Suppressor macrophage treated with lipopolysaccharide for 1 hour (primary cell): ENCODE measurements at places on chromosomes 16 and 17.

GRCh38 chr17:50658616-50659015 is 23.9 kb downstream of the ABCC3 start:
- DNase-seq = no peak

DNA sequence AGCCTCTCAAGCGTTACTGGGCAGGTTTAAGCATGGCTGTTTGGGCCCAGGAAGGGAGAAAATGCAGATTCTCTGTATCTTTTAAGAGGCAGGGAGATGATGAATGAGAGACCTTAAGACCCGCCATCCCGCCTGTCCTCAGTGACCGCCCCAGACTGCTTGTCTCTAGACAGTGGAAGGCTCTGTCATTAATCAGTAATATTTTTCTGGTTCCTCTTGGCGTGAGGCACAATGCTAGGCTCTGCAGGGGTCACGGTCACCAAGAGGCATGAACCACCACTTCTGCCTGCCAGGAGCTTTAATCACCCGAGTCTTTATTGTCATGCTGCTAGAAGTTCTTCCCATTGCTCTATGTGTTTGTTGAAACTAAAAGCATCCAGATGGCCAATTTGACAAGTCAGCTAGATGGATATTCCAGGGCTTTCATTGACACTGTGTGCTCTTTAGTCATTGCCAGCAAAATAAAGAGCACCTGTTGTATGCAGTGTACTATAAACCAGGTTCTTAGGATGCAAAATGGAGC is 3.2 kb downstream of the SLC6A2 start:
- DNase-seq = no peak

- peak; percentile 55 for DNase-seq
These were observed 14.2 kb downstream of the ANKFY1 start for GRCh38 chr17:4249452-4250029.

- no peak for DNase-seq
These were observed 236.4 kb downstream of the BCAS3 start for GRCh38 chr17:60914078-60914477.

DNA sequence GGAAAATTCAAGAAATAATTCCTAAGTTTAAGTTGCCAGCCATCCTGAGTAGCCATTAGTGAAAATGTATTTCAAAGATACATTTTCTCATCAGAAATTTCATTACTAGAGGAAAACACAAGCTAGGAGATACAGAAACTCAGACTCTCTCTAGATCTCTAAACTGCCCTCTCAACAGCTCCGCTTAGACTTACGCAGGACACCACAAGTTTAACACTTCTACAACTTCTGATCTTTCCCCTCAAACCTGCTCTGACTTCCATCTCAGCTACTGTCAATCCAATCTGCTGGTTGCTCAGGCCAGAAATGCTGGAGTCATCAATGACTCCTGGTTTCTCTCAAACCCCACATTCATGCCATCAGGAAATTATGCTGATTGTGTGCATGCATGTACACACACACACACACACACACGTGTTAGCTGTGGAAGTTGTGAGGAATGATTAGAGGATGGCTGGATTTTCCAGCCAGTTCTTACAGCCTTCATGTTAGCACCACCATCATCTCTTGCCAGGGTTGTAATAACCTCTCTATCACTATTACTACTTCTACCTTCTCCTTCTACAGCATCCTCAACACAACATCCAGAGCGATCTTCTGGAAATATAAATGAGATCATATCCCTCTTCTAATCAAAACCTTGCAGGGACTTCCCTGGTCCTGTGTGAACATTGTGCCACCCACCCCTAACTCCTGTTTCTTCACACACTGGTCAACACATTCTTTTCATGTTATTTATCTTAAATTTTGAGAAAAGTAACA is 47.1 kb downstream of the COX10 start:
- no peak for DNase-seq

DNA sequence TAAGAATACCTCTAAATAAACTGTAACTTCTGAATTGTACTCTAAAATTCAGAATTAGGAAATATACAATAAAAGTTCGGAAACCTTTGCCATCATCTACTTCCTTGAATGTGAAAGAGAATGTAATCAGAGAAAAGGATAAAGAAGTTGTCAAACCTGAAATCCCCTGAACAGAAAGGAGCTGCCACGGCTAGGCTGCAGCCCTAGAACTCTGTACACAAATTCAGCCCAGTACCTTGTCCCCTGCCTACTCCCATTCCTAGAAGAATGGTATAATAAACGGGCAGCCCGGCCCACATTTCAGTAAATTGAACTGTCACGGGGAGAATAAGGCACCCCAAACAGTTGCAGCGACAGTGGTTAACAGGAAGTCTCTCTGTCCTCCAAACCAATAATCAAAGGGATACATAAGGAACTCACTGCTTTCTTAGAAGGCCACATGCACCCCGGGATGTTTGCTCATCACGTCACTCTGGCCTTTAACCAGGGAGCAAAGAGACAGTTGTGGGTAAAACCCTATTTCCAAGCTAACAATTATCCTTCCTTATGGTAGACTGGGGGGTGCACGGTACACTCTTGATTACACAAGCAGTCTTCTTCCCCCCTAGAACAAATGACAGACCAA is 24.3 kb upstream of the RFFL start:
- peak; percentile 74 for DNase-seq

- DNase-seq = peak; percentile 35
These were observed 223.9 kb downstream of the TANC2 start for GRCh38 chr17:63189930-63190329.

DNA sequence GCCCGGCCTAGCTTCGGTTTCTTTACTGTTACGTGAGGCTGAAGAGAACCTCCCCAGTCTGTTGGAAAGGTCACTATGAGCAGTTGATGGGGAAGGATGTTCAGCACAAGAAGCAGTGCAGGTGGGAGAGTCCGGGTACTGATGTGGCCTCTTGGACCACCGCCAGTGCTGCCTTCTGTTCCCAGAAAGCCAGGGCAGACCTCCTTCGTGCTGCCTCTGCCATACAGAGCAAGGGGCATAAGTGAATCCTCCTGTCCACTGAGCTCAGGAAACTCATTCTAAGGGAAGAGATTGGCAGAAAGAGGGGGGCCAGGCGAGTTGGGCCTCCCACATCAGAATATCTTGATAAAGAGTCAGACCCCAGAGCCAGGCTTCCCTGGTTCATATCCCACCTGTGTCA is 3.7 kb downstream of the PPP4C start:
- no peak for DNase-seq

DNA sequence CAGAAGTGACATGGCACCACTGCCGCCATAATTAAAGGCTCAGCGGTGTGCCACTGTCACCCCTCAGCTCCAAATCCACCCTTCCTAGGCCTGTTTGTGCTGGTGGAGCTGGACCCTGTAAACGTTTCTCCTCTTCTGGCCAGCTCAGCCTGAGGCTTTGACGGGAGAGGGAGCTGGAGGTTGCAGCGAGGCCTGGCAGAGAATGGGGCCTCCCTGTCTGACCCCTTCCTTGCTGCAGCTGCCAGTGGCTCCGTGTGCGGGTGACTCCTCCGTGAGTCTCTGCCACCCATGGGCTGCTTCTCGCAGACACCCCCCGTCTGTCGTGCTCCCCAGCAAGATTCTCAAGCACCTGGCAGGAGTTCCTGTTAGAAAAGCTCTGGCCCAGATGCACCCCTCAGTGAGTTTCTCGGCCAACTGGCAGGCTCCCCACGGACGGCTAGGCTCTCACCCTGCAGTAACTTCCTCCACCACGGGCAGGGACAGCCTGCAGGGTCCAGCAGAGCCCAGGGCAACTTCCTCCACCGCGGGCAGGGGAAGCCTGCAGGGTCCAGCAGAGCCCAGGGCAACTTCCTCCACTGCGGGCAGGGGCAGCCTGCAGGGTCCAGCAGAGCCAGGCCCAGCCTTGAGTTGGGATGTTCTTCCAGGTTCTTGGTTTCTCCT is 4.7 kb upstream of the CHMP6 start:
- DNase-seq = peak; percentile 74

- DNase-seq = no peak
These were observed 98.3 kb upstream of the MYOCD start for GRCh38 chr17:12567077-12568053.

DNA sequence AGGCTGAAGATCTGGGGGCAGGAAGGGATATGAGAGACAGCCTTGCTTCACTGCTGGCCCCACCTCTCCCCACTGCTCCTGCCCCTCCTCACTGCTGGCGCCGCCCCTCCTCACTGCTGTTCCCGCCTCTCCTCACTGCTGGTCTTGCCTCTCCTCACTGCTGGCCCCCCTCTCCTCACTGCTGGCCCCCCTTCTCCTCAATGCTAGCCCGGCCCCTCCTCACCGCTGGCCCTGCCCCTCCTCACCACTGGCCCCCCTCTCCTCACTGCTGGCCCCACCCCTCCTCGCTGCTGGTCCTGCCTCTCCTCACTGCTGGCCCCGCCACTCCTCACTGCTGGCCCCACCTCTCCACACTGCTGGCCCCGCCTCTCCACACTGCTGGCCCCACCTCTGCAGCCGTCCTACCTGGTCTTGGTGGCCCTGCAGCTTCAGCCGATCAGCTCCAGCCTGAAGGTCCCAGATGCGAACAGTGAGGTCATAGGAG is 9.5 kb upstream of the PAM16 start:
- DNase-seq = no peak

DNA sequence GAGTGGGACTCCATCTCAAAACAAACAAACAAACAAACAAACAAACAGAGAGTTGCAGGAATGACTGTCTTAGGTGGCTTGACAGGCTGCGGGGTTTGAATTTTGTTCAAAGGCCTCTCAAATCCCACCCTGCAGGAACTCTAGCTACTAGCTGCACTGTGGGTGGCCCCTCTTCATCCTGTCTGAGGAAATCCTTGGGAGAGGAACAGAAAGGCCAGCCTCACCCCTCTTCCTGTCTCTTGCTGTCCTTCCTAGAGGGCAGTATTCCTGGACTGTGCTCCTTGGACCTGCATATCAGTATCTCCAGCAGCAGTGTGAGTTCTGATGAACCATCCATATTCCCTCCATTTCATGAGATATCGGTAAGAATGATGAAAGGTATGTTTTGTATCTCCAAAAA is 2.0 kb upstream of the CCDC92B start:
- no peak for DNase-seq

DNA sequence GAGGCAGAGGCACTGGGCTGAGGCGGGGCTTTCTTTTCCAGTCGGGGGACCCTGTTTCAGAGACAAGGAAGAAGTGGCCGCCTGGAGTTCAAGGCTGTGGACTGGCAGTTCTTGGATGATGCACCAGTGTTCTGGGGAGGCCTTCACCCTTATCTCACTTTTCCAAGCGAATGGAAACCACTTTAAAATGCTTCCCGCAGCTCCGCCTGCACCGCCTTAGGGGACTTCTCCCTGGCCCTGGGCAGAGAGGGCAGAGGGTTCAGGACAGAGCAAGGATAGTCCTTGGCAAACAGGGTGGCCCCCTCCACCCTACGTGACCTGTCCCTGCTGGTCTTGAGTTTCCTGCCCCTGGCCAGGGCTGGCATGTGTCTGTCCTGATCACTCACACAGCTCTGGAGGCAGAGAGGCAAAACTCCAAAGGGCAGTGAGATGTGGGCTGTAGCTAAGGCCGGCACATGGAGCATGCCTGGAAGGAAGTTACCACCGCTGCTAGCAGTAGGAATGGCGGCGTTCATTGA is 20.6 kb downstream of the RTN4RL1 start:
- no peak for DNase-seq
